ENCODE measurements at places on chromosomes 1 and 21. TPM values are rescaled to one million over a fixed set of nuclear protein-coding genes. Genes with fewer than 3 reads are reported as not detected.

Gene FOXD2
- total RNA-seq = 0.35 TPM

Gene HES3
- total RNA-seq = not detected

Gene LCE2B
- total RNA-seq = not detected

Gene CFAP298
- total RNA-seq = 32.8 TPM

Gene CYB561D1
- total RNA-seq = 4.0 TPM

Gene LCE1F
- total RNA-seq = not detected

Gene TFF2
- not detected for total RNA-seq

Gene TAF1A
- total RNA-seq = 16.3 TPM

Gene CTSS
- 16.6 TPM for total RNA-seq

Gene OR2M4
- not detected for total RNA-seq

Gene C1QC
- total RNA-seq = not detected

Gene FCRL4
- not detected for total RNA-seq

Gene CACHD1
- 1.7 TPM for total RNA-seq

Gene SYT11
- 1.3 TPM for total RNA-seq

Gene MRAP
- total RNA-seq = not detected

Gene RGSL1
- not detected for total RNA-seq

Gene SCCPDH
- total RNA-seq = 48.8 TPM

Gene OPRD1
- total RNA-seq = 0.06 TPM

Gene TEX38
- total RNA-seq = not detected

Gene F3
- 3.3 TPM for total RNA-seq

Gene DNM3
- 0.51 TPM for total RNA-seq

Gene RNU1-4
- not detected for total RNA-seq

Gene DENND2C
- 0.47 TPM for total RNA-seq

Gene CFAP107
- not detected for total RNA-seq

Gene KMO
- total RNA-seq = 1.2 TPM

Gene KIRREL1
- 29.3 TPM for total RNA-seq

Gene CD48
- not detected for total RNA-seq

Gene BMP8B
- total RNA-seq = 4.2 TPM

Gene SPATA21
- total RNA-seq = 0.06 TPM

Gene SAMD11
- 14.4 TPM for total RNA-seq

Gene CLDN14
- total RNA-seq = 0.34 TPM

Gene PLA2G2D
- not detected for total RNA-seq

Gene KANK4
- total RNA-seq = 0.48 TPM

Gene AMIGO1
- total RNA-seq = 1.3 TPM

Gene TSTD1
- 0.25 TPM for total RNA-seq

Gene CD84
- total RNA-seq = not detected

Gene MFN2
- total RNA-seq = 32.0 TPM

Gene C1orf87
- not detected for total RNA-seq

Gene PPIE
- total RNA-seq = 43.3 TPM

Gene NPPB
- not detected for total RNA-seq
